ENCODE measurements at places on chromosomes 4 and X.

DNA sequence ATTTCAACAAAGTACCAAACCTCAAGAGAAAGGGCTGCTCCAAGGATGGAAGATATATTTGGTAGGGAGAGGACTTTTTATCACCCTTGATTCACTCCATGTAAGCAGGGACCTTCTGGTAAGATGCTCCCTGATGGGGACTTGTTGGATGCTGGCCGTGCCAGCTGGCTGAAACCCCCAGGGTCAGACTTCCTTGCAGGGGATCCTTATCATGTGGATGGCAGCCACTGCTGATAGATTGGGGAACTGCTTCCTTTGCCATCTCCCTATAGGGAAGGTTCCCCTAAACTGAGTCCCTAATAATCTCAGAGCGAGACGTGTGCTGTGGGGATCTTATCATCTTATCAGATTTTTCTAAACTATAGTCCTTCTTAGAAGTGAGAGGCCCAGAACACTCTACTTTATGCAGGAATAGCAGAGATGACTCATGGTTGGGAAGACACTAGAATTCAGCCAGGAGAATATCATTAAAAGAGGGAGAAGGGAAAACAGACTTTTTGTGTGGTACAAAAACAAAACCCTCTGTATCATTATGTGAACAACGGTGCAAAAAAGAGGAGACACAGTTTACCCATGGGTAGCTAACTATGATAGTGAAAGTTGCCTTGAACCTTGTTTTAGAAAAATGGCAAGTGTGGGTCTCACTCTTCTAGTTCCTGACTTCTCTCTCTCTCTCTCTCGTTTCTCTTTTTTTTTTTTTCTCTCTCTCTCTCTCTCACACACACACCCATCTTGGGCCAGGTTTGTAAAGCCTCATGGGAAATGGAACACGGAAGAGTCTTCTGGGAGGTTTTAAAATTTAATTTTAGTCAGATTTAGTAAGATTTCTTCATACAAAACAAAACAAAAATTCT lies 16.1 kb downstream of the RHOH start:
- DNase-seq = no peak

DNA sequence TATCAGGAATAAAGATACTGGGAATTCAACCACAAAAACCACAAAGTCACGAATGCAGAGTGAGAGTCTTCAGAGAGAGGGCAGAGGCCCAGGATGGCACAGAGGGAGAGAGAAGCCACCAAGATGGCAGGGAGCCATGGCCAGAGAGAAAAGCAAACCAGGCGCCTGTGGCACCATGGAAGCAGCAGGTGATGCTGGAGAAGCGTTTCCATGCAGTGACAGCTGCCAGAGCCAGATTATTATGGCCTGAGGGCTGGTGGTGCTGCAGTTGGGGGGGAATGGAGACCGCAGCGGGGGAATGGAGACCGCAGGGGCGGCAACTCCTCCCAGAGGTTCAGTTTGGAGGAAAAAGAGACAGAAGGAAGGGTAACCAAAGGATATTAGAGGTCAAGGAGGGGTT lies 5.8 kb downstream of the TAFAZZIN start:
- DNase-seq = no peak

DNA sequence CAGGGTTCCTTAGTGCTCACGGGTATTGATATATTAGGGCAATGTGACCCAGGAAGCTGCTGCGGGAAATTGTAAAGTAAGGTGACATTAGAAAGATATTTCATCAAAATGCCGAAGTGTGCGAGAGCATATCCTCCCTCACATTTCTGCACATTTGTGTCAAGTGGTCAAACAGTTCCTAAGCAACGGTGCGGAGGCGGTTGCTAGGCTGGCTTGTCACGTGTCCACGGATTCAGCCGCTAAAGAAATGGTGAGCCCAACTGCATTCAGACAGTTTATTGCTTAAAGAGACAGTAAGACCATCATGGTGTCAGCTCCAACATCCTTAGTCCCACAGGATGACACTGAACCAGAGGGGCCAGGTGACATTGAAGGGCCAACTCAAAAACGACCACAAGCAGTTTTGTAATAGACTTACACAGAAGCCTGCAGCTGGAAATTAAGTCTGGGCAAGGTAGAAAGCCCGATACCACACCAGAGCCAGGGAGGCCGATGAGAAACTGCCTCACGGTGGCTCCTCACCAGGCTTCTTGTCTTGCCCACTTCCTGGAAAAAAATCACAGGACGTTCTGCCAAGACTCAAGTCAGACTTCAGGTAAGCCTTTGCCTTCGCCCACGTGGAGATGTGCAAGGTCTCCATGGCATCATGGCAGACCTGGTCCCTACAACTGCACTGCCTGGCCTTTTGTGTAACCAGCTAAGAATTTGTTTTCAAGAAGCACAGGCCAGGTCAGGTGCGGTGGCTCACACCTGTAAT lies 50.4 kb downstream of the USP11 start:
- DNase-seq = no peak

DNA sequence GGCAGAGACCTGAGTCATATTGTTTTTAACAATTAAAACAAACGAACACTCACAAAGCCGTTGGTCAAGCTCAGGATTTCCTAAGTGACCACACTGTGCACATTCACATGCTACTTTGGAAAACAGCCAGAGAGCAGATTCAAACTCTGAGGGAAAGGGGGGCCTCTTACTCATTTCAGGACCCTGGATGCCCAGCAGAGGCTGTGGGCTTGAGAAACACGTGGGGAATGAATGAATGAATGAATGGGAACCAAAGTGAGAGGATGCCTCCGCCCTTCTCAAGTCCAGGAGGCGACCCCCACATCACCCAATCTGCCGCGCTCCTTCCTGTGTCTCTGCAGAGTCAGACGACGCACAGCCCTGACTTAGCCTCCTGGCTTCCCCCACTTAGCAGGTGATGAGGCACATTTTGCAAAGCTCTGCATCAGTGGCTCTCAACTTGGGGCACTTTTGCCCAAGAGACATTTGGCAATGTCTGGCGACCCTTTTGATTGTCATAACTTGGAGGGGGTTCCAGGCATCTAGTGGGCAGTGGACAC lies 76.0 kb downstream of the ABLIM2 start:
- no peak for DNase-seq

DNA sequence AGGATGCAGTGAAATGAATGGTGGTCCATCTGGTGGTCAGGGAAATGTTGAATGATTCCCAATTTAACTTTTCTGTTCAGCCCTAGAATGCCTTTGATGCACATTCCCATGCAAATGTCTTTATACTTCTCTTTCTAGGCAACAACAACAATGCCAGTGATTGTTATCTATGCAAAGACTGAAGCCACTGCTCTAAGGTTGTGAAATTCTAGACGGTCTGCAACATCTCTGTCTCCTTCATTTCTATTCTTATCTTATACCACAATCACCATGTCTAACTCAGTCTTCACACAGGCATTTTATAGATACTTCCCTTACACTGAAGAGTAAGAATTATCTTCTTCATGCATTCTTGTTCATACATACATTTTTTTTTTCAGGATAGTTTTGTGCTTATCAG lies 84.5 kb downstream of the HPGD start:
- no peak for DNase-seq
